ENCODE measurements at places on chromosomes 4 and X.
A peak's percentile ranks its signal among the peaks of the same experiment; 100 is the strongest.

DNA sequence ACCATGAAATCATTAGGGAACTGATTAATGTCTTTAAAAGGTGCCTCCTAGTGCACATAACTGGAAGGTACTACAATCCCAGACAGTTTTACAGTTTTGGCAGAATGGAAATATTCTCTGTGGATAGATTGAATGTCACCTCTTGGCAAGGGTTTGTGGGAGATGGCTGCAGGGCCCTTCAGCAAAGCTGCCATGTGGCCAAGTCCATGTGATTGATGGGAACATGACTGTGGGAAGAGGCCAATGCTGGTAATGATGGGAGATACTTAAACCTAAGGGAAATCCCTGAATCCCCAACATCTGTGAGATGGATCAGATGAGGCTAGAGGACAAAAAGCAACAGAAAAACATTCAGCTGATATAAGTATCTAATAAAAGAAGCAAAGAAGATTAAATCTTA lies 493.7 kb downstream of the MAGEE1 start:
- DNase-seq: no peak

- DNase-seq: no peak
Observed at GRCh38 chr4:82499738-82500434, 61.9 kb downstream of the TMEM150C start.

DNA sequence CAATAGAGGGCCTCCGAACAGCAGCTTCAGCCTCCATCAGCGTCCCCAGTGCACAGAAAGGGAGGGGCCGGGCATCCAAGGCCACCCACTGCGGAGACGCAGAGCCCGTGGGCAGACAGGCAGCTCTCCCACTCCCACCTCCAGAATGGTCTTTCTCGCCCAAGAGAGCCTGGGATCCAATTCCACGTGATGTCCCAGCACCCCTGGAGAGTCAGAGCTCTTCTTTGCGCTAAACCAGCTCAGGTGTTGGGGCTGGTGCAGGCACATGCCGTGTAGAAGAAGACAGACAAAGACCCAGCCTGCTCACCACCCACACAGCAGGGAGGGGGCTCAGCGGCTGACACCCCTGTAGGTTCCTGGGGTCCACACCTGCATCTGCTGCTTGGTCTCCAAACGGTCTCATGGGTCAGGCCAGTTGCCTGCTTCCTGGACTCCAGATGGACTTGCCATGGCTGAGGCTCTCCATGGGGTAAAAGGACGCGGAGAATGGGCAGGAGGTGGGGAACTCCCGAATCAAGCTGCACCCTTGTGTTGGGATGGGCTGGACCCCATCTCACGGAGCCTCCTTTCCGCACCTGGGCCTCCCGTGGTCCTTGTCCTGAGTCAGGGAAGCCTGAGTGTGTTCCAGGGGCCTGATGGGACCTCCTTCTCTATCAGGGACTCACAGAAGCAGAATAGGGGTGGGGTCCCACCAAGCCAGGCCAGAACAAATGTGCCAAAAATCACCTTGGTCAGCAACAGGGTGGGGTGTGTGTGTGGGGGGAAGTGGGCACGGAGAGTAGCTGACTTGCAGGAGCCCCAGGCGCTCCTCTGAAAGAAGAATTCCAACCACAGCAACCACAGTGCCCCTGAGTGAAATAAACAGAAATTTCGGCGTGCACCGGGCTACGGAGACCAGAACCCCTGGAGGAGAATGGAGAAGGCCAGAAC lies 11.6 kb upstream of the ASMTL start:
- peak; percentile 43 for DNase-seq

DNA sequence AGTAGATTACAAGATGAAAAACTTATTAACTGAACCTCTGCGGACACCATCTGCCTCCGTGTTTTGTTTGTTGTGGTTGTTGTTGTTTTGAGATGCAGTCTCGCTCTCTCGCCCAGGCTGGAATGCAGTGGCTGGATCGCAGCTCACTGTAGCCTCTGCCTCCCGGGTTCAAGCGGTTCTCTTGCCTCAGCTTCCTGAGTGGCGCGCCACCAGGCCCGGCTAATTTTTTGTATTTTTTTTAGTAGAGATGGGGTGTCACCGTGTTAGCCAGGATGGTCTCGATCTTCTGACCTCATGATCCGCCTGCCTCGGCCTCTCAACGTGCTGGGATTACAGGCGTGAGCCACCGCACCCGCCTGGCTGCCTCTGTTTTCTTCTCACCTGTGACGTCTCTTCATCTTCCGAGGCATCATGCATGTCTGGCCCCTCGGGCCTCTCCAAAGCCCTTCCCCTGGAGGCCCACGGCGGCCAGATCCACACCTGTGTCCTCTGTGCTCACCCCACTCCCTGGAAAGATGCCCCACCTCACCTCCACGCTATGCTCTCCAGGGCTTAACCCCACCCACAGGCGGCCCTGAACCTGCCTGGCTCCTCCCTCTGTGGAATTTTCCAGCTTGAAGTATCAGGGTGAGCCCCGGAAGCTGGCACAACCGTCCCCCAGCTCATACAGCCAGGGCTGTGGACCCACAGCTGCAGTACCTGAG lies 77.0 kb upstream of the MXD4 start:
- DNase-seq: no peak

DNA sequence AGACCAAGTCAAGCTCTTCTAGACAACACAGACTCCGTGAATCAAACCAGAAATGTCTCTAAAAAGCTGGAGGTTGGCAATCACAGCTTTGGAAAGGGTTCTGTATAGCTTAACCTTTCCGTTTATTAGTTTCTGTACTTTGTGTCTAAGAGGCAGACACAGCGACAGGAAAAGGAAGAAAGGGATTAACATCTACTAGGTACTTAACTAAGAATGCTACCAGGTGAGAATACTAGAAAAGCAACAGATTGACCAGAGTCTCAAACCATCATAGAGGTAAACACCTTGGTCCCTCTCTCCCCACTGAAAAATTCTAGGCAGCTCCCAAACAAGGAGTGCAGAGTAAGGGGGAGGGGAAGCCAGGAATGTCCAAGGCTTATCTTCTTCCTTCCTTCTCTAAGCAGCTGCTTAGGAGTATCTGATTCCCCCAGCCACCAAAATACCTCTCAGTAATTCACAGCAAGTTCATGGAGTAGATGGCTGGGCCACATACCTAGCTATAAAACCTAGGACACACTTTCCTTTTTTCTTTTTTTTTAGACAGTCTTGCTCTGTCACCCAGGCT lies 80.8 kb downstream of the APBB2 start:
- DNase-seq: no peak

GRCh38 chrX:67779099-67779498 lies 235.3 kb downstream of the AR start:
- DNase-seq: no peak

GRCh38 chr4:102764901-102765300 lies 4.1 kb upstream of the MANBA start:
- no peak for DNase-seq

DNA sequence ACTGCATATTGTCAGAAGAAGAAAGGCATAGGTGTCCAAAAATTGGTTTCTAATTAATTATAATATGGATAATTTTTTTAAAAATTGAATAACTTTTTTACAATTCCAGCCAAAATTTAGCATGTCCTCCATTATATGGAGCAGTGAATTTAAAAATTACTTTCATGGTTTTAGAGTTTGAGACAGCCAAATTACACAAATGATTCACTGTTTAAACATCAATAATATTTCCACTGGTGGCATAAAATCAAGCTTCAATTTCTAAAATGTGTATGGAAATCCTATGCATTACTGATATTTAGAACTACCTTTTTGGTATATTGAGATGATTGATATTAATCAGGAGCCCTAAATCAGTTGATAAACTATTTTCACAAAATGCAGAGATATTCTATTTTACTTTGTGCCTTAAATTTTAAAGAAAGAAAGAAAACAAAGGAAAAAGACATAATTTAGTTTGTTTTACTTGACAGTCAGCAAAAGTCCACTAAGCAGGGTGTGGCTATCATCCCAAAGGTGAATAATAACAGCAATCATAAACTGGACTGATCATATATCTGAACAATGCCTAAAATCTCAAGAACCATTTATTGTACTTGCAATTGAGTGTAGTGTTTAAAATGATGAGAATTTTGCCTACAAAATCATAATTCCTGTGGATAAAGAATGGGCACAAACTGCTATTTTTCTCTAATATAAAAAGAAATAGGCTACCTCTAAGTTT lies 34.2 kb downstream of the KLHL34 start:
- no peak for DNase-seq
